ENCODE measurements at places on chromosomes 7 and 10.

GRCh38 chr10:44396671-44397191, 11.8 kb upstream of the CXCL12 start:
- DNase-seq, result no peak

- no peak for DNase-seq
These were observed 2.3 kb downstream of the STX1A start for GRCh38 chr7:73717025-73717807.

- DNase-seq, result no peak
These were observed 148.6 kb downstream of the ELFN1 start for GRCh38 chr7:1818575-1819258.

DNA sequence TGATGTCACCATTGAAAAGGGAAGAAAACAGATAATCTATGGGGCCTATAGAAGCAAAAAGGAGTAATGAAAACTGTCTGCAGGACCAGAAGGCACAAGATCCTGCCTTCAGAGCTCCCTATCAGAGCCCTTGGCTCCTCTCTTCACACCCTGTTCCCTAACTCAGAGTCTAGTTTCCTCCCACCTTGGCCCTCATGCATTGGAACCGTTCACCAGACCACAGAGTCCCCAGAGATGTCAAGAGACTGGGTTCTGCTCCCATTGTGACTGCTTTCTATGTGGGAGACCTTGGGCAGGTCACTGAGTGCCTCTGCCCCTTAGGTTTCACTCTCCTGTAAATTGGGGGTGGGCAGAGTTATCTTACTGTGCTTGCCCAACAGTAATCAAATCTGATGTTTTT, 80.1 kb upstream of the RPA3 start:
- no peak for DNase-seq

DNA sequence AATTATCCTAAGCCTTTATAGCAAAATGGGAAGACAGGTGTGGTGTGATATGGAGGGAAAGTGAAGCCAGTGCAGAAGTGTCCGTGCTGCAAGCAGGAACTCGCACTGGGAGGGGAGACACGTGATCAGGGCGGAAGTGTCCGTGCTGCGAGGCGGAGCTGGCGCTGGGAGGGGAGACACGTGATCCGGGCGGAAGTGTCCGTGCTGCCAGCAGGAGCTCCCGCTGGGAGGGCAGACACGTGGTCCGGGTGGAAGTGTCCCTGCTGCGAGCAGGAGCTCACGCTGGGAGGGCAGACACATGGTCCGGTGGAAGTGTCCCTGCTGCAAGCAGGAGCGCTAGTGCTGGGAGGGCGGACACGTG, 40.5 kb upstream of the PRKAR1B start:
- no peak for DNase-seq

DNA sequence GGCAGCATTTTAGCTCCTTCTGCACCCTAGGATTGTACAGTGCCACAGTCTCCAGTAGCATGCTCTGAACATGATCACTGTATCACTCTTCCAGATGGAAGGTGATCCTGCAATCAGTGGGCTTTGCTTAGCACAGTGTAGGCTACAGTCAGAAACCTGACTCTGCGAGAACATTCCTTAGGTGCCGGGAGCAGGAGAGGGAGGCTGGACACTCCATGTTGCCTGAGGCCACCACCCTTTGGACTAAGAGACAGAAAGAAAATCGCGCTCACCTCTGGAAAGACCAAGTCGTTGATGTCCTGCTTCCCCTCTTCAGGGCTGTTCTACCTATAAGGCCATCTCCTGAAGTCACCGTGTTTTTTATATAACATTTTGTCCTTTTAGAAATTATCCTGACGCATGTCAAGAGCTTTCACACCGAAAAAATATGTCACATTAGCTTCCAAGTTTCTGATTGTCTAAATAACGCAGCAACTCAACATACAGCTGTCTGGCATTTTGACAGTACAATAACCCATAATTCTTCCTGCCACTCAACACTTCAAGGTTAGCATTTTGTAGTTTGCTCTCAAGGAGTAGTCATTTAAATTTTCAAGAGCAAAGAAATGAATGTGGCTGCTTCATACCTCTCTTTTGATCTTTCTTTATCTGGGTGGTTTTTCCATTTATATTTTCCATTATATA, 563.1 kb downstream of the LRMDA start:
- DNase-seq, result no peak

GRCh38 chr10:47311193-47311931, 10.9 kb upstream of the GDF2 start:
- no peak for DNase-seq

GRCh38 chr7:4700577-4701235, 18.6 kb downstream of the FOXK1 start:
- DNase-seq, result no peak

GRCh38 chr10:132520177-132520811, 17.3 kb upstream of the INPP5A start:
- DNase-seq, result no peak

- no peak for DNase-seq
These were observed 400.9 kb downstream of the SUGCT start for GRCh38 chr7:40535678-40536077.

- DNase-seq, result no peak
These were observed 569.1 kb downstream of the ANKRD7 start for GRCh38 chr7:118793582-118793981.

- DNase-seq, result no peak
These were observed 91.1 kb upstream of the CARD11 start for GRCh38 chr7:3134745-3135144.

GRCh38 chr10:117000580-117000979, 4.4 kb downstream of the SHTN1 start:
- DNase-seq, result no peak

DNA sequence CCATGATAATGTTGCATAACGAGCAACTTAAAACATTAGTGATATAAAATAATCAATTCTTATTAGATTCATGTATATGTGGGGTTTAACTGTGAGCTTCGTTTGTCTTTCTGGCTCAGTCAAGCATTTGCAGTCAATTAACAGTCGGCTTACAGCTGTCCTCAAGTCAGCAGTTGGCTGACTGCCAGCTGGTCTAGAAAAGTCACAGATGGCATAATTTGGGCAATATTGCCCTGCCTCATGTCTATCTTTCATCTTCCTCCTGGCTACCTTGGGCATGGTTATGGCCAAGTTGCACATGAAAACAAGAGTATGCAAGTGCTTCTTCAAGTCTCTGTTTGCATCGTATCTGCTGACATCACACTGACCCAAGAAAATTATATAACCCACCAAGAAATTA, 186.1 kb upstream of the ZWINT start:
- no peak for DNase-seq

DNA sequence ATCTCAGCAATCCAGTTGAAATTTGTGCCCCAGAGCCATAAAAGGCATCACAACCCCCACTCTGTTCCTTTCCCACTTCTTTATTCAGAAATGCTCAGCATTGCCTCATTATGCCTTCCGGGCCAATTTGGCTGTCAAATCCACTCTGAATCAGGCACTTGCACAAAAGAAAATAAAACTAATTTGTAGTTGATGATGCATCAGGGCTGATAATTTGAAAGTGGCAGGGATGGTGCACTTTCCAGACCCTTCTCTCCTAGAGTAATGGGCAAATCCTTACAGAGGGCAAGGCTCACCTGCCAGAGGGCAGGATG, 147.9 kb upstream of the PDE1C start:
- DNase-seq, result no peak

DNA sequence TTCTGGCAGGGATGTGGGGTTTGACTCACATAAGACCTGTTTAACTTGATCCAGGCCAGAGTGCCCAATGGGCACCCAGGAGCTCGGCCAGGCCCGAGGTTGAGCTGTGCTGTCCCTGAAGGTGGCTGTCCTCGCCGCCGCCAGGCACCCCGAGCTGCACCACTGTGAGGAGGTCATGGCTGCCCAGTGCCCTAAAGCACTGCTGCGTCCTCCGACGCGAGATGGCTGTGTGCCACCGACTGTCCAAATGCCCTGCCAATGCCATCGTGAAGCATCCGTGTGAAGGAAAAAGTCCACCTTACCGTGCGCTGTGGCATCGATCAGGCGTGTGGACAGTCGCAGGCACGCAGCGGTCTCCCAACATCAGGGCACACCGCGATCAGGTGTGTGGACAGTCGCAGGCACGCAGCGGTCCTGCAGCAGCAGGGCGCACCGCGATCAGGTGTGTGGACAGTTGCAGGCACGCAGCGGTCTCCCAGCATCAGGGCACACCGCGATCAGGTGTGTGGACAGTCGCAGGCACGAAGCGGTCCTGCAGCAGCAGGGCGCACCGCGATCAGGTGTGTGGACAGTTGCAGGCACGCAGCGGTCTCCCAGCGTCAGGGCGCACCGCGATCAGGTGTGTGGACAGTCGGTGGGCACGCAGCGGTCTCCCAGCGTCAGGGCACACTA, 120.3 kb downstream of the VIPR2 start:
- DNase-seq, result no peak

- DNase-seq, result no peak
These were observed 69.4 kb downstream of the CCSER2 start for GRCh38 chr10:84397735-84398144.

DNA sequence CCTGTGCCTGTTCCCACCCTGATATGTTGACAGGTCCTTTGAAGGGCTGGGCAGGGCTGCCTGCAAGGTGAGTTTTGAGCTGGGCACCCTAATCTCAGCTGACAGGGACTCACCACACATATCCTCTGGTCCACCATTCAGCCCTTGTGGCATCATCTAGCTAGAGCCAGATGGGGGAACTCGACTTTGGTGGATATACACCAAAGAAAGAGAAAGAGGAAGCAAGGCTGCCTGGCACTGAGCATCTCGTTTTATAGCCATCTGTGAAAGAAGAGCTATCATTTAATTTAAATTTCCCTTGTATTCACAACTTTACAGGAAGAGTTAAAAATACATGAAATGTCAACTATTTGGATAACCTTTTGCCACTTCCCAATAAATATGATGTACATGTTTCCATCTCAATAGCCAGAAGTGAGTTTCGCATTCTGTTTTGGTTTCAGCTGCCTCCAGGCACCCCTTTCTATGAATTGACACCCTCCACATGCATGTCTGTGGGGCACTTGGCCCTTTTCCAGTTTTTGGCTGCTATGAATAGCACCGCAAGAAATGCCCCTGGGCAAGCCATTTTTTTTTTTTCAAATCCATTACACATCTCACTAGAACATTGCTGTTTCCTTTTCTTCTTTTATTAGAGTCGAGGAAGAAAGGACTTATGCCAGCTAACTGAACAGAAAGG, 22.9 kb upstream of the GRB10 start:
- DNase-seq, result no peak

DNA sequence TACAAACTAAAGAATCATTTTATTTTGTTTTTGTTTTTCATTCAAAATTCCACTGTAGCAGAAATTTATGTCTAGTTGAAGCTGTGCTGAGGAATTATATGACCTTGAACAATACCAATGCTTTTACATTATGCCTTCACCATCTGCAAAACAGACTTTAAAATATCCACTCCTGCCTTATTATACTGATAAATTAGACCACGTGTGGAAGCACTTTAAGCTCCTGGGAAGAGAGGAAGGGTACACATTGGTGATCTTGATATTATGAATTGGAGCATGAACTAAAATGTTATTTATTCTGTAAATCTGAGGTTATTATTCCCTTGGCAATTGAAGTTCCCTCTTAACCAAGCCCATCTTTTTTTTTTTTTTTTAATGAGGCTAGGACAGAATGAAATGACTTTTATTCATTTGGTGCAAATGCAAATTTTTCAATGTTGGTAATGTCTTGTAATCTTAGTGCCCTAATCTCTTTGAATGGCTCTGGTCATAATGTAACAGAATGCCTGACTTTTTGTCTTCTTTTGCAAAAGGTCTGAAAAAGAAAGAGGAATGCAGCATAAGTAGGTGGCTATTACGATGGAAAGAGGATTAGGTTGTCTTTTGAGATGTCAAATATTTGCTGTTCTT, 139.9 kb upstream of the COBL start:
- DNase-seq, result no peak

GRCh38 chr10:48551861-48552591, 52.8 kb downstream of the ARHGAP22 start:
- no peak for DNase-seq

- no peak for DNase-seq
These were observed 15.0 kb downstream of the FGFR2 start for GRCh38 chr10:121583258-121583657.

- no peak for DNase-seq
These were observed 8.2 kb downstream of the DNA2 start for GRCh38 chr10:68463365-68464093.

- no peak for DNase-seq
These were observed 249.2 kb downstream of the SFMBT2 start for GRCh38 chr10:7161484-7162250.

- DNase-seq, result no peak
These were observed 415.5 kb upstream of the SORCS1 start for GRCh38 chr10:107579970-107580369.

- DNase-seq, result no peak
These were observed 25.1 kb downstream of the FAM13C start for GRCh38 chr10:59337201-59337652.

GRCh38 chr7:167090-167855, 25.1 kb upstream of the FAM20C start:
- DNase-seq, result no peak

- DNase-seq, result no peak
These were observed 23.0 kb upstream of the KLF6 start for GRCh38 chr10:3807928-3808496.

DNA sequence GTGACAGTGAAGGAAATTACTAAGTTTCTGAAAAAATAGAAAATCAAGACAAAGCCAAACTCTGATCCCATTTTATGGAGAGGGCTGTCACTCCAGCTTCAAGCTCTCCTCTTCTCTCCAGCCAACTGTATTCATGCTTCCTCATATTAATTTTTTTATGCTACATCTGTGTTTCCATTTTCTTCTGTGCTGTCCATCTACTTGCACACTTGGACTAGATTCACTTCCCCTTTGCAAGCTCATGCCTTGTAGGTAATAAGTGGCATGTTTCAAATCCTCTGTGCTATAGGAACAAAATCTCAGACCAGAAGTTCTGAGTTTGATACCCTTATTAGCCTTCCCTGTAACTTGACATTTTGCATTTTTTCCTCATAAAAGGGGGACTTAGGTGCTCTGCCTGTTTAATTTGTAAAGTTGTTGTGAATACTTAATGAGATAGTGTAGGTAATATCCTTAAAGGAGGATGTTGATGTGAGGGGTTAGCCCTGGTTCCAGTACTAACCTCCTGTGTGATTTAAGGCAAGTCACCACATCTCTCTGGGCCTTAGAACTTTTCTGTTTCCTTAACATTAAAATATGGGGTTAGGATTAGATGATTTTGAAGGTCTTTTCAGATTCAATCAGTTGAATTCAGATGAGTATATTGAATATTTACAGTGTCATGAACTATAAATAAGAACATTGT, 358.8 kb downstream of the BBS9 start:
- no peak for DNase-seq
